ENCODE measurements at places on chromosomes 6 and 20. TPM values are rescaled to one million over a fixed set of nuclear protein-coding genes. Genes with fewer than 3 reads are reported as not detected.
A peak's percentile ranks its signal among the peaks of the same experiment; 100 is the strongest.

JAG1 gene
- total RNA-seq: 6.2 TPM

DNA sequence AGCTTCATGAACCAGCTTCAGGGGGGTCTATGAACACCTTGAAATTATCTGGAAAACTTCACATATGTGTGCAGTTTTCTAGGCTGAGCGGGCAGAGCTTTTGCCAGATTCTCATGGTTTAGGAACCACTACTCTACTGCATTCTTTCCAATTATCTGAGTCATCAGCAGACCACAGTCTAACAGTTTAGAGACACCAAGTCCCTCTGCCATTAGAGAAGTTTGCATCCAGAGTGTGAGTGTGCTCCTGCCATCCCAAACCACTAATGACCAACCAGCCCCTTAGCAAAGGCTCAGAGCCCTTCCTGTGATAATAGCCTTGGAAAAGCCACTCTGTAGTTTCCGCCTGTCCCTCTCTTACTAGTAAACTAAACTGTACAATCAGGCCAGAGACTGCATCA is 96.8 kb downstream of the PHACTR1 start:
- DNase-seq: peak; percentile 93

GRCh38 chr20:47487175-47487917 is 14.3 kb upstream of the NCOA3 start:
- no peak for DNase-seq

DNA sequence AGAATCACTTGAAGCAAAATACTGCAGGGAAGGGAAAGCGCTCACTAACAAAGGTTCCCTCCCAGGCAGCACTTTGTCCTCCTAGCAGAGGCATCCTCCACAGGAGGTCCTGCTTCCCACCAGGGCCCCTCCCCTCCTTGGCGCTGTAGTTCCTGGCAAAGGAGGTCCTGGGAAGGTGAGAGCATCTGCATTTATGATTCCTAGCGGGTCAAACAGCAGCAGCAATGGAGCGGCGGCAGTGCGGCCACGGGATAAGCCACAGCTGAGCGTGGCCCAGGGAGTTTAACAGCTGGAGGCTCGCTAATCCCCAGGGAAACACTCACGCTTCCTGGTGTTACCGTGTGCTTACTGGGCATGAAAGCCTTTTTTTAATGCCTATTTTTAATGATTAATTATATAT is 185.8 kb downstream of the TTLL2 start:
- DNase-seq: no peak

IP6K3 gene
- total RNA-seq: 88.2 TPM

- DNase-seq: no peak
Observed at GRCh38 chr6:39566456-39566855, 158.8 kb downstream of the KIF6 start.

Data from LHCN-M2 (cell line).